ENCODE measurements at places on chromosomes 3 and 15.

GRCh38 chr3:18989237-18989795 lies 159.0 kb upstream of the KCNH8 start:
- no peak for DNase-seq

DNA sequence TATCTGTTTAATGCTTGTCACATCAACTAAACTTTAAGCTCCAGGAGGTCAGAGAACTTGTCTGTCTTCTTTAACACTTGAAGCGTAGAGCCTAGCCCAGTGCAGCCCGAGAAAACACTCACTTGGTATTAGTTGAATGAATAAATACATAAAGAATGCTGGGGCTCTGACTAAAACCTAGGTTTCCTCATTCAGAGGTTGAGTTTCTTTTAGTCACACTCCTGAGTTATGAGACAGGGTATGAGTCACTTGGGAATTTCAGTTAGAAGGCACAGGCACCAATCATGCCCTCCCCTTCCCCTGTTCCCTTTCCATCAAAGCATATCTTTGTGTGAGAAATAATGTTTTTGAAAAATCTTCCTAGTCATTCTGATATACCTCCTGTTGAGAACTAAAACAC lies 589.8 kb upstream of the DPPA4 start:
- DNase-seq: peak; percentile 3

DNA sequence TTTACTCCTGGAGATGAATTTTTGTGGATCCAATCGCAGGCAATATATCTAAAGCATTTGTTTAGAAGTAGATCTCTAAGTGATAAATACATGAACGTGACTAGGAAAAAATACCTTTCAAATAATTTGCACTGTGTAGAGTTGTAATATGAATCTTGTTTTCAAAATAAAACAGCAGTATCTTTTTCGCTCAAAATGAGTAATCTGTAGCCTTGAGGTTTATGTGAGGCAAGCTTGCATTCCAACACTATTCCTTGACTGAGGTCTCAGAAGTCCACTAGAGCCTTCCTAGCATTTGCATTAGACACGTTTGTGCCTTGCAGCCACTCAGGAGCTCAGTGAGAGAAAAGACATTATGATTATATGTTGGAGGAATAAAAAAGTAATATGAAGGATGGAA lies 138.3 kb upstream of the ROBO1 start:
- no peak for DNase-seq

GRCh38 chr3:12399226-12399625 lies 85.1 kb upstream of the TSEN2 start:
- DNase-seq: no peak

DNA sequence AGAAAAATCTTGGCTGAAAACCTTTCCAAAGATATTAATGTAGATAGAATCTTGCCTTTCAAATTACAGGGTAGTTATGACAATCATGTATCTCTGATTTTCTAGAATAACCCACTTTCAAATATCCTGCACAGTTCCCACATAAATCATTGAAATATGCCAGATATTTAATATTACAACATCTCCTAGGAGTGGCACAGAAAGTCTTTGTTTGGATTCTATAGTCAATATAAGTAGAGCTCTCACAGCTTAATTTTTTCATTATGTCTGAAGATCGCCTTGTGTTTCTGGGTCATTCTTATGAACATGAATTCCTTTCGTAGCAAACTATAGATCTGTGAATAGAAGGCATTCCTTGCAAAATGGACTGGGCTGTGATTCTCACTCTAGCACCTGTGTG lies 5.0 kb downstream of the RARB start:
- DNase-seq: no peak

- no peak for DNase-seq
These were observed 1.4 kb downstream of the DHFR2 start for GRCh38 chr3:94061297-94061696.

DNA sequence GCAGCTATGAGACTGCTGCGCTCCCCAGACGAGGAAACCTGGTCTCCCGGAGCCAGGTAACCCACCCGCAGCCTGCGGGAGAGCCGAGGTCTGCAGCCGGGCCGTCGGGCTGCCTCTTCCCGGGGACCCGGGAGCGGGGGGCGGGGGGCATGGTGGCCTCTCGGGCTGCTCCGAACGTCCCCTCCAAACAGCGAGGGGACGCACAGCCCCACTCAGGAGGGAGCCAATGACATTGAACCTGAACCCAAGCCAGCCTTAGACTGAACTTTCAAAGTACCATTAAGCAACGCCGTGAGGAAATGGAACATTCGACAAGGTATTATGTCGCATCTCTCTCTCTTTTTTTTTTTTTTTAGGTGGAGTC lies 29.8 kb upstream of the ALDH1A3 start:
- no peak for DNase-seq

DNA sequence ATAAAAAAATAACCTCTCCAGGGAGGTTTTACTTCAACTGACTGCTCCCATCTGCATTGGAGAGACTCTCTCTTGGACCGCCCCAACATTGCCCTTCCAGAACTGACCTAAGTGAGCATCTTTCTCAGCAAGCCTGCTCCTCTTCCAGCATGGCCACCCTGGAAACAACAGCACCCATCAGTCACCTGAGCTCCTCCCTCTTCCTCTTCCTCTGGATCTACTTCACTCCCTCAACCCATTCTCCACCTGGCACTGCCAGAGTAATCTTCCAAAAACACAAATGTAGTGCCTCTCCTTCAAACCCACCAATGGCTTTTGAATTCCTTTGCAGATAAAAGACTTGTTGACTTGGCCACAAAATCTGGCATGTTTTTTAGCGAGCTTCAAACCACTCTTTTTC lies 128.8 kb upstream of the NR2F2 start:
- DNase-seq: no peak

DNA sequence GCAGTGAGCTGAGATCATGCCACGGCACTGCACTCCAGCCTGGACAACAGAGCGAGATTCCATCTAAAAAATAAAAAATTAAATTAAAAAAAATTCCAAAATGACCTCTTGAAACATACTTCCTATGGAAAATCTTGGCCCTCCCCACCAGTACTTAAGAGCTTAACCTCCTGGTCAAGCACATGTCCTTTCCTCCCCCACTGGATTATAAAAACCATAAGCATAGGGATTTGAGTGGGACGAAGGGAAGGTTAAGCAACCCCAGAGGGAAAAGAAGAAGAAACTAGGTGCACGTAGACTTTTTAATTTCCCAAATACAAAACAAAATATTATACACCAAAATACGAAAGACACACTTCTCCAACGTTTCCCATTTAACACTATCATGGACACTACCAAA lies 25.3 kb downstream of the SLC4A7 start:
- DNase-seq: no peak

Measured in activated CD4-positive, alpha-beta T cell treated with anti-CD3 and anti-CD28 coated beads for 24 hours (primary cell).